Type B pancreatic cell (in vitro differentiated cells): ENCODE measurements at places on chromosomes 11 and 22.

GRCh38 chr22:25148149-25148691 is 51.4 kb upstream of the CRYBB3 start:
- no peak for DNase-seq

- no peak for DNase-seq
Measured at GRCh38 chr11:60085909-60086308, 2.6 kb upstream of the MS4A2 start.

DNA sequence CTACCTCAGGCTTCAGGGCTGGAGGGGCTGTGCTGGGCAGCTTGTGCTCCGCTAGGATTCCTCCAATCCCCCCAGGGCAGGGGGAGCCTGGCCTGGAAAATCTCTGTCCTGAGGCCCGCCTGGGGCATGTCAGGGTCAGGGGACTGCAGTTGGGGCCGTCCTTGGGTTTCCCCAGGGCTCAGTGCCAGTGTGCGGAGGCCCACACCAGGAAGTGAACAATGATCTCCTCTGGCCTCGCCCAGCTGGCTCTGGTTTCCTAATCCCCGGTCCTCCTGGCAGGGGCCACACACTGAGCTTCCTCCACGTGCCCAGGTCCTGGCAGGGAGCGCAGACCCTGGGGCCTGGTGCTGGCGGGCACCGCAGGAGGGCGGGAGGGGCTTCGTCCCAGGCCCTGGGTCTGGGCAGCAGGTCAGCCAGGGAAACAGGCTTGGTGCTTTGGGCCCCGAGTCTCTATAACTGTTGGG is 1.4 kb upstream of the MUC2 start:
- DNase-seq: no peak

GRCh38 chr11:133951327-133952198 is 5.2 kb downstream of the IGSF9B start:
- DNase-seq: no peak

- no peak for DNase-seq
Measured at GRCh38 chr11:45660729-45661438, 4.5 kb downstream of the CHST1 start.

GRCh38 chr11:44837661-44838060 is 110.9 kb downstream of the TSPAN18 start:
- no peak for DNase-seq

DNA sequence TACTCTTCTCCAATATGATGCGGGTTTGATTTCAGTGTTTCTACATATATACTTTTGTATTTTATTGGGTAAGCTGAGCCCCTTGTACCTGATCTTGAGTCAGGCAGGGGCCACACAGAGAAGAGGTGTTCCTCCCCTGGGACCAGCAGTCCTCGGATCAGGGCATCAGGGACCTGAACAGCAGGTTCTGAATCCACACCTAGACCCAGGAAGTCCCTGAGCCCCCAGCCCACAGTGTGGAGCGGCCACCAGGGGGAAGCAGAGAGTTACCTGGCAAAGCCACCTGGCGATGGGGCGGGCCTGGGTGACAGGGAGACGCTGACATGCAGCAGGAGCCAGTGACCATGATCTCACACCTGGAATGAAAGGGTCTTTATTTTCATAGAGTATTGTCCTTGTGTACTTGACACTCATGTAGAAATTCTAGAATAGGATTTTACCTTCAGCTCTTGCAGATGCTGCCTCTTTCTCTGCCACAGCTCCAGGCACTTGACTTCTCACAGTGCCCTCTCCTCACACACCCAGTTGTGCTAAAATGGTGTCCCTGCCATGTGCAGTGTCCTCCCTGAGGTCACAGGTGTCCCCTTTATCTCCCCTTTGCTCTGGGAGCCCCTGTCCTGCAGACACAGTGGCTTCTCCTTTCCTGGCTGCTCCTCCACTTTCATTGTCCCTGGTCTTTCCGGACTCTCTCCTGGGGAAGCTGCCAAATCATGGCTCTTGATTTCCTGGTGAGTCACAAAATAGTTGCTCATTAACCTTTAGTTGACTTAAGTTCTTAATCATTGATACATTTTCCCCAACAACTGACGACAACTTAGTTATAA is 48.5 kb downstream of the GGTLC2 start:
- DNase-seq: no peak

DNA sequence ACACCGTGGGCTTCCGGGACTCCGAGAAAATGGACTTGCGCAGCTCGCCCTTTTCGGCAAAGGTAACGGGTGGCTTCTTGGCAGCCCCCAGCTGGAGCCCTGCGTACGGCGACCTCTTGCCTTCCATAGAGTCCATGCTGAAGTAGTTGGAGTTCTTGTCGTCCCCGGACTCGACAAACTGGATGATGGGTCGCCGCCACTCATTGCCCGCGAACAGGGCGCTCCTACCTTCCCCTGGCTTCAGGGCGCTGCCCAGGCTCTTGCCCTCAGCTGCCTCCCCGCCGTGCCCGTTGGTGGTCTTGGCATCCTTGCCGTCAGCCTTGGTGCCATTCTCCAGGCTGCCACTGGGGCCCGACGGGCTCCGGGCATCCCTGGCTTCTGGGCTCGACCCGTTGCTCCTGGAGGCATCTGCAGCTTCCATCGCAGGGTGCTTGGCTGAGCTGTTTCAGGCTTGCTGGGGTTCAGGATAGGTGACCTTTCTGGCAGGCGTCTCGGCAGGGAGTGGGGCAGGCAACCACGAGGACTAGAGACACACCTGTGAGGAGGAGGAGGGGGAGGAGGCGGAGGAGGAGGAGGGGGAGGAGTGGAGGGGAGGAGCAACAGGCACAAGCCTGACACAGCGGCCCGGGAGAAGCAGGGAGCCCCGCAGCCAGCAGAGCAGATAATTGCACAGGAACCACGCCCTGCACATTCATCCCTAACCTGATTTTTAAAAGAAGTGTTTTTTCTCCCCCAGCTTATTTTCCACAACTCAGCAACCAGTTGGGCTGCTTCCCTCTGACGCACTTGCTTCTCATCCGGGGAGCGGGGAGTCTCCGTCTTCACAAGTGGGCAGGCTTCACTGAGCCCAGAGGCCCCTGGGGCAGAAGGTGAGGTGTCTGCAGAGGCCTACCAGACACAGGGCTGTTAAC is at the start of gene TRIM29:
TSS of gene TRIM29 (minus strand) at position 503 of the 911 bp plus-strand sequence. CDS start at position 421, 82 bp downstream.
- DNase-seq: peak; percentile 68

DNA sequence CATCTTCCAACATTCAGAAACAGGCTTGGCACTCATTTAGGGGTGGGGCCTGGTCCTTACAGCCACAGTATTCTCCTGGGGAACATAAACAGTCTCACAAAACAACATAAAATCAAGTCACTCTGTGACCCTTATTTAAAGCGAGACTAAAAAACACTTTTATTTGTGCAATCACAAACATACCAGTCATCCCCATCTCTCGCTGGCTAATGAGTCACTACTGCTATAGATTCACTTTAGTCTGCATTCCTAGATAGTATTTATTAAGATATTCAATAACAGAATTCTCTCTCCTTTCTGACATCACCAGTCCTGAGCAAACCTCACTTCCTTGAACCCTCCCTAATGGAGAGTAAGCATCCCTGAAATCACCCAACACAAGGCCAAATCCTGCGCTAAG is 68.0 kb downstream of the ZBTB44 start:
- DNase-seq: no peak

DNA sequence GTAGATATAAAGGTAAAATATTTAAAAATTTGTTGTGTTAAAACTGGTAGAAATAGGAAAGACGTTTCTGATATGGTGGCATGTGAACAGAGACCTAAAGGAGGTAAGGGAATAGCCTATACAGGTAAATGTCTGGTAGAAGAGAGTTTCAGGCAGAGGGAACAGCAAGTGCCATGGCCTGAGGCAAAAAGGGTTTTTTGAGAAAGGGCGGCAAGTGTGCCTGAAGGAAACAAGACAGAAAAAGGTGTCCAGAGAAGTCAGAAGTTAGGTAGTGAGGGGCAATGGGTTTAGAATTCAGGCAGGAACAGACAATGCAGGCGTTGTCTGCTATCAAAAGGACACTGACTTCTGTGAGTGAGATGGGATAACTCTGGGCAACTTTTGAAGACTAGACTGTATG is 339.7 kb downstream of the DYNC2H1 start:
- DNase-seq: no peak

DNA sequence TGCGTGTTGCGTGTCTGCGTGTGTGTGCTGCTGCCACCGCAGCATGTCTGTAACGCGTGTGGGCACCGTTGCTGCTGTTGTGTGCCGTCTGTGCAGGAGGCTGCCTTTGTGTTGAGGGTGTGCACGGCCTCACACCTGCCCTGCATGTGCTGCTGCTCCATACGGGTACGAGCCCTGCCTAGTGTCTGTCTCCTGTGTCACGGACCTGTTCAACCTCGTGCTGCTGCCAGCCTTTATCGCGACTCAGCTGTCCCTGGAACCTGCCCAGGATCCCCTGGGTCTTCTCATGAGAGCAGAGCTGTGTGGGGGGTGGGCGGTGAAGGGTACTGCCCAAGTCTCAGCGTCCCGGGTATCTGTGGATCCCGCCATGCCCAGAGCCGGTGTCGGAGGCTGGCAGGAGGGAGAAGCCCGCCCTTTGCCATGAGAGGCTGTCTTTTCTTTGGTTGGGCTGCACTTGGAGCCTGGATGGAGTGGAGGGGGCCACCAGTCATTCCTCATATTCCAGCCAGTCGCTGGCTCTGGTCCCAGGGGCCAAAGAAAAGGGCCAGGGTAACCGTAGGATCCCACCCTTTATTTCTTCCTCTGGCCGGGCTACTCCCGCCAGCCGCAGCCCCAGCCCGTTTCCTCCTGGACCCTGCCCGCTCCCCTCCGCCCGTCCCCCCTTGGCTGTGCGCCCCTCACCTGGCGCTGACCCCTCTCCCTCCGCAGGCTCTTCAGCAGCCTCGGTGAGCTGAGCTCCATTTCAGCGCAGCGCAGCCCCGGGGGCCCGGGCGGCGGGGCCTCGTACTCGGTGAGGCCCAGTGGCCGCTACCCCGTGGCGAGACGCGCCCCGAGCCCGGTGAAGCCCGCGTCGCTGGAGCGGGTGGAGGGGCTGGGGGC is 7.8 kb upstream of the ACR start:
- DNase-seq: no peak

DNA sequence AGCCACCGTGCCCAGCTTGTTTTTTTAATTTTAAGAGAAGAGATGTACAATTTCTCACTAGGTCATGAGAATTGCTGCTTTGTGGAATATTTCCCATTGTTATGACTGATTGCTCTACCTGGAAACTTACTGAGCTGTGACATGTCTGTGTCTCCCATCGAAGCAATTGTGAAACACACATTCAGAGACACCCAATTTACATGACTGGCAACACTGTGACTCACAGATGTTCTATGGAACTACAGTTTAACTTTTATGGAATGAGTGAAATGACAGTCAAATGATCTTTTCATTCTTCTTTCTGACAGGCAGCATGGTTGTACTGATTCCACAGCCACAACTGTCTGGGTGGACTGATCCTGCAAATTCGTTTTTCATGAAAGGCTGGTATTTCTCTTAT is 32.3 kb downstream of the ELF5 start:
- DNase-seq: no peak

DNA sequence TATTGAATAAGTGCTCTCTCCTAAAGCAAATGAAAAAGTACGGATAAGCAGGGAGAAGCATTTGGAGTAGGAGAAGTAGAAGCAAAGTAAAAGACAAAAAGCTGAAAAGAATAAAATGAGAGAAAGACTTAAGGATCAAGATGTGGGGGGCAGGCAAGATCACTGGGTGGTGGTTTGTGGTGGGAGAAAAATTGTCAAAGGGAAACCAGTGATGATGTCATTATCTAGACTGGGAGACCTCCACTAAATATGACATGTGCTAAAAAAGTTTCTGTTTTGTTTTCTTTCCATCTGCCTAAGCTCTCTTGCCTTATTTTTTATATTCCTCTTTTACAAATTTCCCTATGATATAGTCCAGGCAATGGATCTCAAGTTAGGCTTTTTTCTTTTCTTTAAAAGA is 14.8 kb upstream of the MAML2 start:
- DNase-seq: no peak

DNA sequence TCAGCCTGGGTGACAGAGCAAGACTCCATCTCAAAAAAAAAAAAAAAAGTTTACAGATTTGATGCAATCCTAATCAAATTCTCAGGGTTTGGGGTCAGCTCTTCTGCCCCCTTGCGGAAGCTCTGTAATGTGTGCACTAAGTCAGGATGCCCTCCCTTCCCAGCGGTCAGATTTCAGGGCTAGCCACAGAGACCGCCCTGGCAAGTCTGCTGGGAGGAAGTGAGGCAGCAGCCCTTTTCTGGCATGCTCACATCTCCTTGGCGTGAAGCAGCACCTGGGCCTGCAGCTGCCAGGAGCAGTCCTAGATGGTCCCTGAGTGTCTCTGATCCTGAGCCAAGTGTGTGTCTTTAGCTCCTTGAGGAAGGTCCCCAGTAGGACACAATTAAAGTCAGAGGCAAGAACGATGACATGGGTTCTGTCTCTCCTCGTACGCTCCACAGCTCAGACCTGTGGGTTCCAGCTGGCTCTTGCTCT is 10.9 kb upstream of the APOBEC3C start:
- DNase-seq: peak; percentile 77

- no peak for DNase-seq
Measured at GRCh38 chr11:113572136-113572735, 97.0 kb upstream of the DRD2 start.

GRCh38 chr22:46584081-46584921 is 35.9 kb upstream of the GRAMD4 start:
- no peak for DNase-seq

DNA sequence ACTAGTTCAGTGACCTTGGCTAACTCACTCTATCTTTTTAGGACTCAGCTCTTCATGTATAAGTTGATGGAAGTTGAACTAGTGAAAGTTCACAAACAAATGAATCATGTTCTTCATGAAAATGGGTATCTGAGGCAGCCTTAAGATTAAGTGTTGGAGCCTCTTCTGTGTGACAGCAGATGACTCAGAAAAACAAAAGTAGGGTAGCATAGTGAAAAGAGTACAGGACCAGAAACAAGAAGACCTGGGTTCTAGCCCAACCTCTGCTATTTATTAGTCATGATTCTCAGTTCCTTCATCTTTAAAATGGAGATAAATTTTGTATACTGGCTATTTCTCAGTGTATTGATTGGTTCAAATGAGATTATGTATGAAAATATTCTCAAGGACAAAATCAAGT is 60.2 kb downstream of the USP35 start:
- no peak for DNase-seq

GRCh38 chr22:43885786-43886185 is 6.0 kb downstream of the PNPLA5 start:
- DNase-seq: no peak

GRCh38 chr22:20904980-20905355 is 12.2 kb upstream of the CRKL start:
- DNase-seq: no peak

DNA sequence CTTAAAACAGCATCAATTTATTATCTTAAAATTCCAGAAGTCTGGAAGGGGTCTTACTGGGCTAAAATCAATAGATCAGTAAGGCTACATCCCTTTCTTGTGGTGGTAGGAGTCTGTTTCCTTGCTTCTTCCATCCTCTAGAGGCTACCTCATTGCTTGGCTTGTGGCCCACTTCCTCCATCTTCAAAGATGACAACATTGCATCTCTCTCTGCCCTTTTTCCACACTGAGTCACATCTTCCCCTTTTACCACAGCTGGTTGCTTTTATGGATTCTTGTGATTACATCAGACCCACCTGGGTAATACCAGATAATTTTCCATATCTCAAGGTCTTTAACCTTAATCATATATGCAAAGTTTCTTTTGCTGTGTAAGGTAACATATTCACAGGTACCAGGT is 60.9 kb downstream of the GRIA4 start:
- no peak for DNase-seq
